ENCODE measurements at places on chromosomes 7 and 10.

GRCh38 chr10:48456361-48456804 lies 148.5 kb downstream of the ARHGAP22 start:
- no peak for DNase-seq

DNA sequence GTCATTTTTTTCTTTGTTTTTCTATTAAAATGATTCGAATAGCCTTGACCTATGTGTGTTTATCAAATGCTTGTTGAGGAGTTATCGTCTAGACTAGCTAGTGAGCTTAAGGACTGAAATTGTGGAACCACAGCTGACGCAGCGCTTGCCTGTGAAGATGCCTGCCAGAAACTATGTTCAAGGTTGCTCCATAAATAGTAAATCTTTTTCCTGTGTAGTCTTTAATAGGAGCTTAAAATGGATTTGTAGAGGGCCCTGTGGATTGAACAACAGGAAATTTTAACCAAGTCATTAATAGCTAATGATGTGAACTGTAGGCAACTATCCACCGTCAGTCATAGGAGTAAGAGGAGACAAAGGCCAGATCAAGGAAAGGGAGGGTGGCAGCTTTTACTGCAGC lies 145.1 kb downstream of the GNAI1 start:
- DNase-seq: no peak

DNA sequence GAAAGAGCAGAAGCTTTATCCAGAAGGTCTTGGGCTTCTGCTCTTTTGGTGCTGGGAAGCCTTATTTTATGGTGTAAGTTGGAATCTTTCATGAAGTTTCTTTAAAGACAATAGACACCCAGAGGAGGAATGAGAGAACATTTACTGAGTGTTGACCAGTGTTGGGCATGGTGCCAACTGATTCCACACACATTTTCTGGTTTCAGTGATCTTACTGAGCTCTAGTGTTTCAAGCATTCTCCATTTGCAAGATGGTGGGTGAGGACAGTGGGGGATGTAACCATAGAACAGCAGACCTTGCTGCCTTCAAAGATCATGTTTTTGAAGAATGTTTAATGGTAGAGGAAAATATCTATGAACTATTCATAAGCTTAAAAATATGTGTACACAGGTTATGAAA lies 114.6 kb downstream of the LRMDA start:
- DNase-seq: no peak

- DNase-seq: no peak
These were observed 82.6 kb downstream of the ATE1 start for GRCh38 chr10:121845044-121845784.

GRCh38 chr7:10780400-10780747 lies 193.3 kb upstream of the PHF14 start:
- no peak for DNase-seq

DNA sequence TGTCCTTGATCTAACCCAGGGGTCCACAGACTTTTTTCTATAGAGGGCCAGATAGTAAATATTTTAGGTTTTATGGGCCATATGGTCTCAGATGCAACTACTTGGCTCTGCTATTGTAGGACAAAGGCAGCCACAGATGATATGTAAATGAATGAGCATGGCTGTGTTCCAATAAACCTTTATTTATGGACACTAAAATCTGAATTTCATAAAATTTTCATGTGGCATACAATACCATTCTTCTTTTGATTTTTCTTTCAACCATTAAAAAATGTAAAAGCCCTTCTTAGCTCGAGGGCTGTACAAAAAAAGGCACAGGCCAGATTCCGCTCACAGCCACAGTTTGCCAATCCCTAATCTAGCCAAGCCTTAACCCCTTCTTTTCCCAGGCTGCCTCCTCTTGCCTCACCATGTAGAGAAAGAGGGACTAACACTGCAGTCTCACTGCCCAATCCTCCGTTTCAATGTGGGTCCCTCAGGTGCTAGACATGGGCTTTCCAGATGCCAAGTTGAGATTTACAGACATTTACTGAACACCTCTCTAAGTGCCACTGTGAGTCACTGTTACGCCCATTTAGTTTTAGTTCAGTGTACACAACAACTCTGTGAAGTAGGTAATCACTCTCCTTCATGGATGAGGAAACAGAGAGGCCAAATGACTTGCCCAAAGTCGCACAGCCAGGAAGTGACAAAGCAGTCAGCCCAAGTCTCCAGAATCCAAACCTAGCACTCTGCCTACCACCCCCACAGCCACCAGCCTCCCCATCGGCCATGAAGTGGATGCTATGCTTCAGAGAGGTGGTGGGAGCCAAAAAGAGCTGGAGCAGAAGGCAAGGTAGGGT lies 132.6 kb upstream of the PDLIM1 start:
- no peak for DNase-seq

GRCh38 chr7:142611566-142612236 lies 137.6 kb upstream of the PRSS1 start:
- no peak for DNase-seq

DNA sequence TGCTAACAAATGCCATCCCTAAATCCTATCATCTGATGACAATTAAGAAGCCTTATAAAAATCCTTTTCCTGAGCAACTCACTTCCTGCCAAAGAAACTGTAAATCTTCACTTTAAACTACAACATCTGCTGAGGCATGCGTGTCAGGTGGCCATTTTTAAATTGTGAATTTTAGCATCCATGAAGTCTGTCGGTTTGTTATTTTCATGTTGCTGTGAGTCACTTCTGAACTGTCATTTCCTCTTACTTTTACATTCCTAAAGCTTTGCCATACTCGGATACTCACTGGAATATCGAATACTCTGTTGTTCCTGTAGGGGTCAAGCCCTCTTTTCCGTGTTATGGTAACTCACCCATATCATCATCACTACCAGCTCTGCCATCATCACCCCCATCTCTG lies 34.3 kb upstream of the TMEM26 start:
- DNase-seq: no peak

- DNase-seq: peak; percentile 90
These were observed 35.5 kb upstream of the DGKI start for GRCh38 chr7:137882261-137882668.

- no peak for DNase-seq
These were observed 11.6 kb downstream of the DDX56 start for GRCh38 chr7:44561962-44562621.

DNA sequence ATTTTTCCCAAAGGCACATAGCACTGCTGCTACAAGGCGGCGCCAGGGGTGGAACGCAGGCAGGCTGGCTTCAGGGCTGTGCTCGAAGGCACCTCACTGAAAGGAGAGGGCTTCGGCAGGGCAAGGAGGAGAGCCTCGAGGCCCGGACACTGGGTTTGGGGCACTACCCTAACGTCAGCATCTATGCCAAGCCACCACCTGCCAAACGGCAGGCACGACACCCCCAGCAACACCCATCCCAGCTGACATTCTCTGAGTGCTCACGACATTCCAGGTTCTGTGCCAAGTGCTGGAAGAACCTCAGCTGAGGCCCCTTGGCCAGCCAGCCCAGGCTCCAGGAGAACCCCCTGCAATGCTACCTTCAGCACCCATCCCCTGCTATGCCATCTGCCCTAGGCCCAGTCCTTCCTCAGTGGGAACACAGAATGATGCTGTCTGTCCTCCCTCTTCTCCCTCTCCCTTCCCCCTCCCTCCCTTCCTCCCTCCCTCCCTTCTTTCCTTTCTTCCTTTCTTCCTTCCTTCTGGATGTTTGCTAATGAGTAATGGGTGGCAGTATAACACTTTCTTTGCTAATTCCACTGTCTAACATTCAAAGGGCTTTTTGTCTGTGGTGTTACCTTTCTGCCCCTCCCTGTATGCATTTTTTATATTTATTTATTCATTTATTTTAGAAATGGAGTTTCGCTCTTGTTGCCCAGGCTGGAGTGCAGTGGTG lies 24.3 kb downstream of the ZCCHC24 start:
- DNase-seq: no peak

- no peak for DNase-seq
These were observed 71.2 kb downstream of the AOAH start for GRCh38 chr7:36653008-36653662.

DNA sequence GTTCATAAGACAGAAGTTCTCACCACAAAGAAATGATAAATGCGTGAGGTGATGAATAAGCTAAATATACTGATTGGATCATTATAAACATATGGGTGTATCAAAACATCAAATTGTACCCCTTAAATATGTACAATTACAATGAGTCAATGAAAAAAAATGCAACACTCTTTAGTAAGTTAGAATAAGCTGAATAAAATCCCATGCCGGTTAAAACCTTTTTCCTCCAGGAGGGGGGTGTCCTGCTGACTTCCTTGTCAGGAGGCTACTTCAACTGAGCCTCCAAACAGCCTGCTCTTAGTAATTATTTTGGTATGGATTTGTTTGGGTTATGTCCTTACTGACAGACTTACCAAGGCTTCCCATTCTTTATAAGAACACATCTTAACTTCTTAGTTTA lies 649.1 kb downstream of the INHBA start:
- DNase-seq: no peak

- no peak for DNase-seq
These were observed 9.2 kb downstream of the LAMB4 start for GRCh38 chr7:108120933-108121332.

- DNase-seq: no peak
These were observed 20.3 kb downstream of the SEC61G start for GRCh38 chr7:54738737-54739136.

DNA sequence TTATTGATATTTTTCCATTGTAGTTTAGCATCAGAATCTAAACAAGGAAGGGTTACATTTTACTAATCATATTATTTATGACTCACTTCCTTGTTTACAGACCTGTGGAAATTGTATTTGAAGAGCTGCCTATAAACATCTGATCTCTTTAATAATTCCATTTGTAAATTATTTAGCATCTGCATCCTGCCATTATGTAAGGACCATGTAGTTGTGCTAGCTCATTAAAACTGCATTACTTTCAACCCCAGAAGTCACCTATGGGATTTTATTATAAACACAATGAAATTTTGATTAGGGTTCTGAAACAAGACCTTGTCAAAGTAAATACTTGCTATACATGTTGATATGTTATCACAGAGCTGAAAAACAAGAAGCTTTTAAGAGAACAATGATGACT lies 146.8 kb upstream of the SLC26A5 start:
- DNase-seq: no peak

DNA sequence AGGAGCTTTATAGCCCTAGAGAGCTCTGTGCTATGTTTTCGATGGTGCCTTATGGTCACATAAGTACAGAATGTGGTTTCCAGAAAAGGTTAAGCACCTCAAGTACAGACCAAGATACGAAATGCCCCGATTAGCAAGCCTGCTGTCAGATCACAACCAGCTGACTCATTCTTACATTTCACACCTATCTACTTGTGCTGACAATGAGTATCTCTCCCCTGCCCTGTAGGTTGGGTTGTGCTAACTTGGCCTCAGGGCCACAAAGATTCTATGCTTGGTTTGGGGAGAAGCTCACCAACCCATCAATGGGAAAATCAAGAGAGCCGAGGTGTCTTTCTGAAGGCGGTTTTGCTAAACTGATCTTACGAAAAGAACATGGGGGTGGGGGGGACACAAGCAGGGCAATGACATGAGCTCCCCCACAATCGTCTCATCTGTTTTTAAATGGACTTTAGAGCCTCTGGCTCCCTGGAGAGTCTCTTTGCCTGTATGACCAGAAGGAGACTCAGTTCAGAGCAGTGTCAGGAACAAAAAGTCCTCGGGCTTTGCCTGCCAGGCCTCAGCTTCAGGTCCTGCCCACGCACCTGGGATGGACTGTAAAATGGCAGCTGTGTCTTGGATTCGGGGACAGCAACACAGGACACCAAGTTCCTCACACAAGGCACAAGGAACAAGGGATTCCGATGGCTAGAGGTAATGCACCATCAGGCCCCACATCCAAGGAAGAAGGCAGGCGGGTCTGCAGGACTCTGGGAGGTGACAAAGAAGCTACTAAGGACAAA lies 55.1 kb downstream of the FAM53B start:
- peak; percentile 53 for DNase-seq

- no peak for DNase-seq
These were observed 88.4 kb downstream of the FAS start for GRCh38 chr10:89078724-89079672.

DNA sequence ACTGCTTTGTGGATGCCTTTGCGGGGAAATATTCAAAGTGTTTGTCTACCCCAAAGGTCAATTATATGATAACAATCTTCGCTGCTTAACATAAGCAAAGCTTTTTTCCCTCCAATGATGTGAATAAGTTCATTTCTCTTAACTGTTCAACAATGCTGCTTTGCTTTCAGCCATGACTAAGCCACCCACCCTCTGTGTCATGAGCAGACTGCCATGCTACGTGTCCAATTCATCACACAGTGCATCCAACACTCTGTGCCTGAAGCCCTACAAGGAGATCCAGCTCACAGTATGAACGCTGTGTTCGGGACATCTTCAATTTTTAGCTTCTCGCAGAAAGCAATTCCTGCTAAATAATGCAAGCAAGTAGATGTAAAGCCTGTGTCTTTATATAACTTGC lies 5.7 kb upstream of the TAS2R40 start:
- no peak for DNase-seq

DNA sequence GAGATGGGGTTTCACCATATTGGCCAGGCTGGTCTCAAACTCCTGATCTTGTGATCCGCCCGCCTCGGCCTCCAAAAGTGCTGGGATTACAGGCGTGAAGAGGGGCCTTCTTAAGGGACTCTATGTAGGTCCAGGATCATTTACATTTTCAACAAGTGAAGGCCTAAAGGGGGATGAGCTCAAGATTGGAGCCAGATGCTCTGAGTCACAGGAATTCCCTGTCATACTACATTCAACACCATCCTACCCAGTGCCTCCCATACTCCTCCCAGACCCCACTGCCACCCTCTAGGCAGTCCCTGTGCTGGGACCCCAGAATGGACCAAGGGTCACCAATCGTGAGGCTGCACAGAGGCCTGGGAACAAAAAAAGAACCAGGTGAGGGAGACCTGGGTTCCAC lies 29.9 kb downstream of the CYTH3 start:
- DNase-seq: no peak

GRCh38 chr7:7321681-7322080 lies 139.3 kb downstream of the C1GALT1 start:
- no peak for DNase-seq

GRCh38 chr7:142414135-142414534 lies 156.3 kb upstream of the PRSS58 start:
- DNase-seq: no peak

GRCh38 chr7:146115548-146115850 lies 1.1 kb upstream of the CNTNAP2 start:
- DNase-seq: no peak

GRCh38 chr10:102419269-102420180 lies 940 bp upstream of the PSD start:
- DNase-seq: no peak

All from keratinocyte (primary cell).